ENCODE measurements at places on chromosomes 5 and 9.
A peak's percentile ranks its signal among the peaks of the same experiment; 100 is the strongest.

DNA sequence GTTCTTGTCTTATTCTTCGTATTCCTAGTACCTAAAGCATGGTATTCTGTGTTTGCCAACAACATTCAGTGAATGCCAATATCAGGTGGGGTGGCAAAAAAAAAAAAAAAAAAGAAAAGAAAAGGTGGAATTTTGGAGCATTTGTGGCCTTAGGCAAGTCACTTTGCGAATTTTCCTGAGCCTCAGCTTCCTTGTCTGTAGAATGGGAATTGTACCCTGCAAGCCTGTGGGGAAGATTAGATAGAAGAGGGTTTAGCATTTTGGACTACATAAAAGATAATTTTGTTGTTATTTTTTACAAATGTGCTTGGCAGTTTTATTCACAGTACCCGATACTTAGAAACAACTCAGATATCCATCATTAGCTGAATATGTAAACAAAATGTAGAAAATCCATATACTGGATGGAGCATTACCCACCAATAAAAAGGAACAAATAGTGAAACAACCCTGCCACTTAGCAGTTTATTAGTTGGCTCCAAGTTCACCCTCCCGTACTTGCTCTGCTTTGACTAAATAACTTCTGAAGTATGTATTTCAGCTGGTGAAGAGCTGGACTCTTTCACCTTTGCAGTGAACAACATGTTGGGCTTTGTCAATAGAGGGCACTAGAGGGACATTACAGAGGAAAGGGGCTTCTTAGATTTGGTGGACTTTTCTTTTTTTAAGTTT is 13.6 kb downstream of the UBE2D2 start:
- peak; percentile 68 for DNase-seq

DNA sequence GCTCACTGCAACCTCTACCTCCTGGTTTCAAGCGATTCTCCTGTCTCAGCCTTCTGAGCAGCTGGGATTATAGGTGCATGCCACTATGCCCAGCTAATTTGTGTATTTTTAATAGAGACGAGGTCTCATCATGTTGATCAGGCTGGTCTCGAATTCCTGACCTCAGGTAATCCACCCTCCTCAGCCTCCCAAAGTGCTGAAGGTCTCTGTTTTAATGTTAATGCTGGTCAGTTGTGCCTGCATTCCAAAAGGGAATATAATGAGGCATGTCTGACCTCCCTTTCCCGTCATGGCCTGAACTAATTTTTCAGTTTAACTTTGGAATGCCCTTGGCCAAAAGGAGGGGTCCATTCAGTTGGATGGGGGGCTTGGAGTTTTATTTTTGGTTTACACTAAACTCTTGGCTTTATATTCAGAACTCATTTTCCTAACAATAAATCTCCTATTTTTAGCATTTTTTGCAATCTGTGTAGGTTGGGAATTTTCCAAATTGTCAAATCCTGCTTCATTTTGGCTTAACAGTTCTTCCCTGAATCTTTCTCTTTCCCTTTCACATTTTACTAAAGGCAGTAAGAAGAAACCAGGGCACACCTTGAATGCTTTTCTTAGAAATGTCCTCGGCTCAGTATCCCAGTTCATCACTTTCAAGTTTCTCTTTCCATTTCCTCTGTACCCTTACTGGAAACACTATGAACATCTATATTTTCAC is 1175.5 kb downstream of the MAT2B start:
- no peak for DNase-seq

DNA sequence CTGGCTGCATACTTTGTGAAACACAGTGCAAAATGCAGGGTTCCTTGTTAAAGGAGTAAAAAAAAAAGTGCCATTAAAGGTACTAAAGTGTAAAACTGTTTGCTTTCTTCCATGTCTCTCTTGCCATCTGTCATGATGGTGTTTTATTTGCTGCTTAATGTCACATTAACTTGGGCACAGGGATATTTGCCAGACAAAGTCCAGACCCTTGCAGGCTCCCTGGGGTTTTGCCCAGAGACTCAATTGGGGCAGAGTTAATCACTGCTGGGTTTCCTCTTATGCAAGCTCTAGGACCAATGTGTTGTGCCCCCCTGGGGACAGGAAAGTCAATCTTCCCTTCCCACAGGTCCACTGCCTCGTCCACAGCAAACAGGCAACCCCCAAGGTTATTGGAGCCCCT is 274.3 kb upstream of the SGCD start:
- no peak for DNase-seq

DNA sequence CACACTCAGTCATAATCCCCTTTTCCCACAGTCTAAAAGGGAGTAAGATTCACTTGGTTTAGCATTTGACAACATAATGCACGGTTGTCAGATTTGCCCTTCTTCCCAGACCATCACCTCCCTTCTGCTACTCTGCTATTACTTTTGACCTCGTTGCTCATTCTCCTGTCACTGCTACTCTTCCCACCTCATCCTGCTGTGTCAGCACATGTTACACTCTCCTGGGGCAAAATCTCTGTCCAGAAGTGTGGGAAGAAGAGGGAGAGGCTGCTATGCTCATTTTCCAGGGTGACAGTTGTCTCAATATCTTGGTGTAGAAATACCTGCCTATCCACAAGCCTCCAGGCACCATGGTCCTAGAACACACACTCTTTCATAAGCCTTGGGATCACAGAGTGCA is 449.9 kb upstream of the PIK3R1 start:
- no peak for DNase-seq

- DNase-seq: no peak
These were observed 27.5 kb downstream of the PTGES2 start for GRCh38 chr9:128099932-128100491.

DNA sequence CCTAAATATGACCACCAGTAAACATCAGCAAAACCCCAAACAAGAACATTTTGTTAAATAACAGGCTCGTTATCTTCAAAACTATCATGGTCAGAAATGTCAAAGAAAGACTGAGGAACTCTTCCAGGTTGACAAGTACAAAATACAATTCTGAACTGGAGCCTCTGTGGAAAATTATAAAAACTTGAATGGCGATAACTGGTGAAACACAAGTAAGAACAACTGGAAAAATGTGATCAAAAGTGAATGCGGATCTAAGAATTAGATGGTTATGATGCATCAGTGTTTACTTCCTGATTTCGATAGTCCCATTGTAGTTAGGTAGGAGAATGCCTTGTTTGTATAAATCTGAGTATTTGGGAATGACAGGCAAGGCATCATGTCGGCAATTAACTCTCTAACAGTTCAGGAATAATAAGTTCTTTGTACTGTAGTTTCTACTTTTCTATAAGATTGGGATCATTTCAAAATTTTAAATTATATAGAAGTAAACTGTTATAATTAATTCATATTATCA is 740.2 kb upstream of the DMAC1 start:
- no peak for DNase-seq

GRCh38 chr9:14962193-14962882 is 52.1 kb upstream of the FREM1 start:
- no peak for DNase-seq

DNA sequence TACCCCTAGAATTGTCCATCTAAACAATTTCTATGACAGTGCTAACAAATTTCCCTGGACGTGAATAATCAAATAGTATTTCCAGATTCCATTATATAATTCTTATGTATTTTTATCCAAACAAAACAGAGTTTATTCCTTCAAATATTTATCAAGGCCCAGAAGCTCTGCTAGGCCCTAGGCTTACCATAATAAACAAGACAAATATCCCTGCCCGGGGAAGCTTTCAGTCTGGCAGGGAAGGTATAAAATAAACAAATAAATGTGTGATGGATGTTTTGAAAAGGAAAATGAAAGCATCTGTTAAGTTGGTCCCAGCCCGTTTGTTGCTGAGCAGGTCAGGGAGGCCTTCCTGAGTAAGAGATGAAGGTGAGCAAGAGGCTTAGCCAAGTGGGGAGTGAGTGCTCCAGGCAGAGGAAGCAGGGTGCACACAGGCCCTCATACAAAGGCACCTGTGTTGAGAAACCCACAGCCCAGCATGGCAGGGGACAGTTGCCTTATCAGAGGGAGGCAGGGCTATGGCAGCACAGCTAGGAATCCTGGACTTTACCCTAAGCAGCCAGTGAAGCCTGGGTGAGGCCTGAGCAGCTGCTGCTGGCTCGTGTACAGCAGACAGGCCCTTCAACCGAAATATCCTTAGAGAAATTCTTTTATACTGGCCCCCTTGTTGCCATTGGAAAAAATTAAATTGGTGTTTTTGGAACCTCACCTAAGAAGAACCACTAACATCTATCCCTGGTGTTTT is 7.7 kb upstream of the SLC35D2 start:
- DNase-seq: peak; percentile 26

DNA sequence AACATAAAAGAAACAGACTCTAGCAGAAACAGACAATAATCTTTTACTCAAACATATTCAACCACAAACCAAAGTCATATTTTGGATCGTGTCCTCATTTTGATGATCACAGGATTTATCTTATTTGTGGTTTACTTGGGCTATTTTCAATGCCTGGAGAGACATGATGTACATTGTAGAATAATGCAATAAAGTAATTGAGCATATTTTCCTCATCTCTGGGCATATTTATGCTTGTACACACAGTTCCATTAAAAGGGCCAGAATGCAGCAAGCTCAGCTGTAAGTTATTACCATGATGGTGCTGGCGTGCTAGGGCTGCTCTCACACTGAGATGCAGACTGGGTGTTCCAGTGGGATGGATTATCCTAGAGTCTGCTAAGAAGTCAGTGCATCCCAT is 456.7 kb downstream of the TLE4 start:
- no peak for DNase-seq

DNA sequence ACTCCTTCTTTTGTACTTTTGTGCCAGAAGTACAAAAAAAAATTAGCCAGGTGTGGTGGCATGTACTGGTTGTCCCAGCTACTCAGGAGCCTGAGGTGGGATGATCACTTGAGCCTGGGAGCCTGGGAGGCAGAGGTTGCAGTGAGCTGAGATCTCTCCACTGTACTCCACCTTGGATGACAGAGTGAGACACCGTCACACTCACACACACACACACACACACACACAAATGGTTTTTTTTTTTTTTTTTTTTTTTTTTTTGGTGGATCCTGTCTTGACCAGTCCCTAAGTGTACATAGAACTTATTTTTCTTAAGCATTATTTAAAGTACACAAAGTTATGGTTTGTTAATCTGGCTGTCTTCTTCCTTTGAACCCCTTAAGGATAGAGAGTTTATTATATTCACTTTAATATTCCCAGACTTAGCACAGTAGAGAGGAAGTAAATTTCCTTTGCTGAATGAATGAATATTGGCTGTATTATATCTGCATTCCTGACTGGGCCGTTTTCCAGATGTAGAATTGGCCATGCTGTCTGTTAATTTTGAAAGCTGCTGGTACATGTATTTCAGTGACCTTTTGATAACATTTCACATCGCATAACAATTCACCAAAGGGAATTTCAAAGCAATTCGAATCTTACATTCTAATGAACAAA is 429.0 kb upstream of the ZNF608 start:
- DNase-seq: no peak

DNA sequence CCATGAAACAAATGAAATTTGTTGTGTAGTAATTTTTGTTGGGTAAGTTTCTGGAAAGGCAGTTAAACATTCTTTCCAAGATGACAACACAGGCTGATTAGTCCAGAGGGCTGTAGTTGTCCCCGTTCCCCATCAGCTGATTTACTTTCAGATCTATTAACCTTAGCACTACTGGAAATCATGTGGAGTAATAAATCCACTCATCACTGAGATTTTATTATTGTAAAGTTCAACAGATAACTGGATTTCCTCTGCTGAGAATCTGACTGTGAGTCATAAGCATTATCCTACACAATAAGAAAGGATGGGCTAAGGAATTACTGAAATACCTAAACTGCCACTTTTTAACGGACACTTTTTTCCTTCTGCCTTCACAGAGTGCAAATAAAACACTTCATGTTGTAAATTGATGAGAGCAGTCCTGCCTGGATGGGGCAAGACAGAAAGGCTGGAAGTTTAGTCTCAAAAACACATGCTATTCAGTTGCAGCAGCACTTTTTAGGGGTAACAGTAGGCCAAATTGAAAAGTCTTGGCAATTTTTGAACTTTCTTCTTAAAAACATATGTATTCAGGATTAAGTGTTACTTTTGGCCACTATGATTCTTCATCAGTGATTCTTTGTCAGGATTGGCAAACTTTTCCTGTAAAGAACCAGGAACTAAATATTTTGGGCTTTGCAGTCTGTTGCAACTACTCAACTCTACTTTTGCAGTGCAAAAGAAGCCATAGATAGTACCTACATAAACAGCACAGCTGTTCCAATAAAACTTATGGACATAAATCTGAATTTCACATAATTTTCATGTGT is 7.0 kb downstream of the STOM start:
- no peak for DNase-seq

- no peak for DNase-seq
These were observed 52.3 kb downstream of the NTNG2 start for GRCh38 chr9:132214027-132214622.

- no peak for DNase-seq
These were observed 1.9 kb downstream of the LRRC26 start for GRCh38 chr9:137167747-137168572.

DNA sequence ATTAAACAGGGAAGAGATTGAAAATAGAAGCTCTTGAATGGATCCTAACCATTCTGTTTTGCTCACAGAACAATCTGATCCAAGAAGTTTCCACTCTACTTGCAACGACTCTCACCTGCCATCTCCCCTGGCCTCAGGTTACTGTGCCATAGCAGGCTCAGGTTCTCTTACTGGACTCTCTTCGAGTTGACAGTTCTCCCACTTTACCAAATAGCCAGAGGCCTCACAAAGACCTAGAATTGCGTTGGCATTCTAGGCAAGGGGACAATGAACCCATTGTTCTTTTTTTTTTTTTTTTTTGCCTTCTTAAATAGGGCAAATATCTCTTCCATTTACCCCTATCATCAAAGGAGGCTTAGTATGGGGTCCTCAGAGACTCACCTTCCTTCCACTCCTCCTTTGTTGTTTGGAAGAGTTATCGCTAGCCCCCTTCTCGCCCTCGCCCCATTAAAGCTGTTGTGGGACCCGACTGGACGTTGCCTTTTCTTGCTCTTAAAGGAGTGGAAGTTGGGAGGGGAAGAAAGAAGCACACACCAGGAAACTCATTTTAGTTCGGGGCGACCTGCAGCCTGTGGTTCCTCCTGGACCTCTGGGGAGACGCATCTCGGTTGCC is 688 bp upstream of the PLPPR1 start:
- no peak for DNase-seq

- no peak for DNase-seq
These were observed 307.3 kb downstream of the FBXL7 start for GRCh38 chr5:15807248-15807647.

GRCh38 chr9:131856105-131856504 is 116.2 kb upstream of the RAPGEF1 start:
- DNase-seq: no peak

- no peak for DNase-seq
These were observed 369.0 kb upstream of the RFX3 start for GRCh38 chr9:3894772-3895171.

GRCh38 chr5:170220191-170220590 is 12.6 kb upstream of the C5orf58 start:
- DNase-seq: no peak
